ENCODE measurements at places on chromosomes 1 and 21.

GRCh38 chr1:193588311-193589082, 402.1 kb upstream of the B3GALT2 start:
- DNase-seq, result no peak

- DNase-seq, result no peak
These were observed 250.6 kb upstream of the ZP4 start for GRCh38 chr1:238141353-238141752.

GRCh38 chr21:38183961-38184360, 72.8 kb upstream of the KCNJ15 start:
- no peak for DNase-seq

DNA sequence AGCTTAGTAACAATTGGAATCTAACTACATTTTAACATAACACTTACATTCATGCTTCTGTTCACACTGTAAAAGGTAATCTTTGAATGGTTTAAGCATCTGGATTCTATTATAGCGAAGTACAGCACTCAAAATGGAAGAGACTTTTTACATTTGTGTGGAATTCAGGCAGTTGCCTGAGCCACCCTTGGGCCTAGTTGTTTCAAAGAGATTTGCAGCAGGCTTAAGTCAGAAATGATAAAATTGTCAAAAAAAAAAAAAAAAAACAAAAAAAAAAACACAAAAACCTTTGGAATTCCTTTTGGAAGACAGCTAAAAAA, 199.9 kb downstream of the LYPLAL1 start:
- DNase-seq, result no peak

GRCh38 chr1:148363439-148363810, 119.7 kb downstream of the PPIAL4G start:
- no peak for DNase-seq

DNA sequence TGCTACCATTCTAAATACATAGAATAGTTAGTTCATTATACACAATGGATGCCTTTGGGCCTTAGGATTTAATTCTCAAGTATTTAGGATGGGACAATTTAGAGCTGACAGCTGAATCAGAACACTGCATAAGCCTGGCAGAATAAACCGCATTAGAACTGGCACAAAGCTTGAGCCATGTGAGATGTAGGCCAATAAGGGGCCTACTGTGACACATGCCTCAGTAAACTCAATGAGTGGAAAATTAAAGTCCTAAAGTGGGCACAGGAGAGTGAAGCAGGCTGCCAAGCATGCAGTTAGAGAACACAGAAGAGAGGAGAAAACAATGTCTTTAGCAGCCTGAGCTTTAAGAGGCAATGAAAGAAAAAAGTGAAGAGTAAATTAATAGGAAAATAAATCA, 24.3 kb downstream of the SCYL3 start:
- no peak for DNase-seq

DNA sequence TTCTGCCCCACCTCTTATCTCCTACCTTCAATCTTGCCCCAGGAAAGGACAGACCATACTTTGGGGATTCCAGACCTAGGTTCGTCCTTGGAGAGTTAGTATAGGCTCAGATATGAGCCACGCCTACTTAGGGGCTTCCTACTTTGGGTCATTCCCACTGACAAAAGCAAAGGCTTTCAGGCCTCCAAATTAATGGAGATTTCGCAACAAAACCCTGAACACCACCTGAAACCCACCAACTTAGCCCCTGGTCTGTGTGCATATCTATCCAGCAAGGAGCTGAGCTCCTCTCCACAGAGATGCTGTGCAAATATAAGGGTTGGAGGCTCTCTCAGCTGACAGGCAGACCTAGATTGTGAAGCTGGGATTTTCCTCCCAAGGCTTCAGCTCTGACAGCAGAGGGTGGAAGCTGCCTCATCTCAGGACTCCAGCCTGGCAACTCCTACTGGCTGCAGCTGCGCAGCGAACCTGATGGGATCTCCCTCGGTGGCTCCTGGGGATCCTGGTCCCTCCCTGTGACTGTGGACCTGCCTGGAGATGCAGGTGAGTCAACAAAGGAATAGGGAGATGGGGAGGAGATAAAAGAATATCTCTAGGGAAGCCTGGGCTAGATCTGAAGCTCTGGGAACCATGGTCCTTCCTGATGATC, 2.1 kb downstream of the MPL start:
- no peak for DNase-seq

GRCh38 chr1:224623743-224624333, 7.7 kb downstream of the CNIH3 start:
- DNase-seq, result no peak

- no peak for DNase-seq
These were observed 15.8 kb downstream of the INPP5B start for GRCh38 chr1:37931102-37931360.

GRCh38 chr1:19101244-19101643, 108.8 kb downstream of the UBR4 start:
- no peak for DNase-seq

DNA sequence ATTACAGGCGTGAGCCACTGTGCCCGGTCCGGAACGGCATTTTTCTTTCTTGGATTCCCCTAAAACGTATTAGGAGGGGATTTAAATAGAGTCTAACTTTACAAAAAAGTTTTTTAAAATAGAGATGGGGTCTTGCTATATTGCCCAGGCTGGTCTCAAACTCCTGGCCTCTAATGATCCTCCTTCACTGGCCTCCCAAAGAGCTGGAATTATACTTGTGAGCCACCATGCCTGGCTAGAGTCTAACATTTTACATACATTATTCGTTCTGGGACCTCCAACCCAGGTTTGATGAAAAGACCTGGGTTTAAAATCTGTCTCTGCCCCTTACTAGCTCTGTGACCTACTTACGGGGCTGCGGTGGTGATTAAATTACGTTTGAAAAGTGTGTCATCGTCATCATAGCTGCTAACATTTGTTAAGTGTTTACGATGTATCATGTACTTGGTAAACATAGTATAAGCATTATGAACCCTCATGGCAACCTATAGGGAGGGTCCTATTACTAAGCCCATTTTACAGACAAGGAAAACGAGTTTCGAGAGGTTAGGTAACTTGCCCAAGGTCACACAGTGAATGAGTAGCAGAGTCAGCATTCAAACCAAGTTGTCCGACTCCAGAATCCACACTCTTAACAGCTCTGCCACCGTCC, 24.5 kb downstream of the PLEKHM2 start:
- no peak for DNase-seq

DNA sequence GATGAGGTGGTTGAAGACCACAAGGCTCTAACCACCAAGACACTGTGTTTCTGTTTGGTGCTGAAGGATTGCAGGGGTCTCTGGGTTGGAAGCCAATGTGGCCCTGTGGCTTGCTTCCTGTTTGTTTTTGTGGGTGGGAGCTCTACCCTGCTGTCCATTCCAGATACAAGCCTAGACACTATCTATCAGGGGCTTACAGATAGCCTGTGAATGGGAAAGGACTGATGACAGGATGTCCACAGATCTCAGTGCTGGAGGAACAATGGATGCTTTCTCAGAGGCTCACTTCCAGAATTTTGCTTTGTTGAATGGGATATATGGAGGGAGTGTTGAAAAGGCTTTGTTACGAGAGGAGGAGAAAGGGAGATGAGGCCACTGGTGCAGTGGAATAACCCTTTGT, 69.7 kb downstream of the NOS1AP start:
- no peak for DNase-seq

- no peak for DNase-seq
These were observed 648.5 kb upstream of the PTBP2 start for GRCh38 chr1:96073100-96073499.

DNA sequence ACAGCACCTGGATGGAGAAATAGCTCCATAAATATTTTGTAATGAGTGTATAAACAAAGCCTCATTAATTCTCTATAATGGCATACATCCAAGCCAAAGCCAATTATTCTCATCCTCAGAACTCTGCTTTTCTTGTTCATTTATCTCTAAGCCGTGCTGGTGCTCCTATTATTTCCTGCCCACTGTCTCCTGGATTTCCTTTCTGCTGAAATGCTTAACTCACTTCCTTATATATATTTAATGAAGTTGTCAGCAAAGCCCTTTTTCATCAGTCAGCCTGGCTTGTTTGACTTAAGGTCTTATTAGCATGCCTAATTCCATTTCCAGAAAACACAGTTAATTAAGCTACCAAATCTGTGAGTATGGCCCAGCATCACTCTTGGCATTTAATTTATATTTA, 93.4 kb downstream of the SLC25A24 start:
- peak; percentile 24 for DNase-seq

- no peak for DNase-seq
These were observed 63.5 kb downstream of the FHAD1 start for GRCh38 chr1:15310544-15310943.

- no peak for DNase-seq
These were observed 30.9 kb upstream of the PWP2 start for GRCh38 chr21:44076316-44076715.
